ENCODE measurements at places on chromosomes 6 and 20. TPM values are rescaled to one million over a fixed set of nuclear protein-coding genes. Genes with fewer than 3 reads are reported as not detected.

DNA sequence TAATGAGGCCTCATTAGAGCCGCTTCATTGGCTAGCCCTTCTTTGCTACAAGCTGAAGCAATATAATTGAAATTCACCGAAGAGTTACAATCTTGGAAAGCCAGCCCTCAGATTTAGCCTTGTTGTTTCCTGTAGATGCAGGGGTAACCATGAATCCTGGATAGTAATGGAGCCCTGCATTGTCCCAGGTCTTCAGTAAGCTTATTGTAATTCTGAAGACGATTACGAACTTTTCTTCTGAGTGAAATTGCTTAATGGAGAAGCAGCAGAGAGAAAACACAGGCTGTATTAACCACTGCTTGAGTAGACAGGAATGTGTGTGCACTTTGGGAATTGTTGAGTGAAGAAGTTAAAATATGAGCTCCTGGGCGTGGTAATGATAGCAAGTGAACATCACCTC is 26.3 kb upstream of the NAA20 start:
- DNase-seq: no peak

GRCh38 chr6:152858141-152858540 is 107.5 kb downstream of the VIP start:
- no peak for DNase-seq

GRCh38 chr6:17470202-17470937 is 77.0 kb downstream of the CAP2 start:
- no peak for DNase-seq

- no peak for DNase-seq
Observed at GRCh38 chr20:40960101-40960500, 68.5 kb upstream of the TOP1 start.

DNA sequence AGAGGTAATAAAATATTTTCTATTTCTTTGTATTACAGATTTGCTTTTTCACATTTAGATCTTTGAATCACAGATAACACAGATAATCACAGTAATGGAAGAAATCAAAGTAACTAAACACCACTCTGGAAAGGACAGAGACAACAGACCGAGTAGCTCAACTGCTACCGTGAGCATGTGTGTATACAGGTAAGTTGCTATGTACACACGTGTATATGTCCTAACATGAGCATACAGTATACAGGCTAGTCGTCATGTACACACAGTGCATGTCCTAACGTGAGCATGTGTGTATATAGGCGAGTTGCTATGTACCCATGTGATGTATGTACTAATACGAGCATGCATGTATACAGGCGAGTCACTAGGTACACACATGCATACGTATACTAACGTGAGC is 379.0 kb downstream of the THBS2 start:
- no peak for DNase-seq

DNA sequence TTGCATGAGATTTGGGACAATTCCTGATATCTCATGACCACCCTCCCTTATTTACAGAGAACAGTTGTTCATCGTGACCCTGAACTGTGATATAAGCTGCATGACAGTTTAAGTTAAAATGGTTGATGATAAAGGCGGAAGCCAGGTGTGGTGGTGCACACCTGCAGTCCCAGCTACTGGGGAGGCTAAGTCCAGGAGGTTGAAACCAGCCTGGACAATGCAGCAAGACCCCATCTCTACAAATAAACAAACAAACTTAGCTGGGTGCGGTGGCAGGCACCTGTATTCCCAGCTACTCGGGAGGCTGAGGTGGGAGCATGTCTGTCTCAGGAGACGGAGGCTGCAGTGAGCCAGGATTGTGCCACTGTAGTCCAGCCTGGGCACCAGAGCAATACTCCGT is 24.1 kb downstream of the COL20A1 start:
- DNase-seq: no peak

DNA sequence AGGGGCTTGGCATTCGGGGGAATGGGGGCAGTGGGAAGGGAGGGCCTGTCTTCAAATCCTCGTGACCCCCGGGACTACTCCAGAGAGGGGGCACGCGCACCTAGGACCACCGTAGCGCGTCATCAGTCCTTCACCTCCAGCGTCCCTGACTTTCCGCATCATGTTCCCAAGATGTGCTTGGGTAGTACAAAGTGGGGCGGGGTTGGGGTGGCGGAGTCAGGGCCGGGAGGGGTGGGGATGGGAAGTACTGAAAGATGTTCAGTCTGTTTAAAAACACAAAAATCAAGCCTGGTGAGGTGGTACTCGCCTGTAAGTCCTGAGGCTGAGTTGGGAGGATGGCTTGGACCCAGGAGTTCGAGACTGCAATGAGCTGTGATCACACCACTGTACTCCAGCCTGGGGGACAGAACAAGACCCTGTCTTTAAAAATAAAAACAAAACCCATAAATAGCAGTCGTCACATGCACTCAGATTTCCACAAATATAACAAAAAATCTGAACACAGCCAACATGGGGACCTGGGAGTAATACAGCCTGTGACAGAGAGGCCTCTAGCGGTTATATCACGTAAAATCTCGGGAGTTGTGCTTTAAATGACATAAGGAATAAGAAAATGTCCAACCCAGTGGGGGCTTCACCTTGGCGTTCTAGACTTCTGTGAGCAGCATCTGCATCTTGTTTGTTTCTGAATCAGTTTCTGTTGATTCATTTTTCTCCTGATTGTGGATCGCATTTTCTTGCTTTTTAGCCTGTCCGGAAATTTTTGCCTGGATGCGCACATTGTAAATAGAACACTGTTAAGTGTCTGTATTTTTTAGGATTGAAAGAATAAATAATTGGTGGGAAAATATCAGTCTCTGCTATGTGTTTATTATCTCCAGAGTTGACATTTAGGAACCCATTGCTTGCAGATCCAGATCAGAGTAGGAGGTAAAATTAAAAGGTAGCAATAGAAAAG is 698 bp upstream of the LRP11 start:
- DNase-seq: peak; percentile 76

TINAG gene
- 30.2 TPM for polyA plus RNA-seq
